ENCODE measurements at places on chromosomes 7 and 10.

GRCh38 chr7:130957137-130957513 lies 223.1 kb upstream of the KLF14 start:
- no peak for DNase-seq

GRCh38 chr7:150964593-150965111 lies 13.5 kb downstream of the KCNH2 start:
- DNase-seq = no peak

GRCh38 chr10:118850418-118851061 lies 95.8 kb upstream of the CACUL1 start:
- DNase-seq = no peak

- DNase-seq = no peak
Observed at GRCh38 chr7:36191292-36191920, 38.4 kb downstream of the EEPD1 start.

DNA sequence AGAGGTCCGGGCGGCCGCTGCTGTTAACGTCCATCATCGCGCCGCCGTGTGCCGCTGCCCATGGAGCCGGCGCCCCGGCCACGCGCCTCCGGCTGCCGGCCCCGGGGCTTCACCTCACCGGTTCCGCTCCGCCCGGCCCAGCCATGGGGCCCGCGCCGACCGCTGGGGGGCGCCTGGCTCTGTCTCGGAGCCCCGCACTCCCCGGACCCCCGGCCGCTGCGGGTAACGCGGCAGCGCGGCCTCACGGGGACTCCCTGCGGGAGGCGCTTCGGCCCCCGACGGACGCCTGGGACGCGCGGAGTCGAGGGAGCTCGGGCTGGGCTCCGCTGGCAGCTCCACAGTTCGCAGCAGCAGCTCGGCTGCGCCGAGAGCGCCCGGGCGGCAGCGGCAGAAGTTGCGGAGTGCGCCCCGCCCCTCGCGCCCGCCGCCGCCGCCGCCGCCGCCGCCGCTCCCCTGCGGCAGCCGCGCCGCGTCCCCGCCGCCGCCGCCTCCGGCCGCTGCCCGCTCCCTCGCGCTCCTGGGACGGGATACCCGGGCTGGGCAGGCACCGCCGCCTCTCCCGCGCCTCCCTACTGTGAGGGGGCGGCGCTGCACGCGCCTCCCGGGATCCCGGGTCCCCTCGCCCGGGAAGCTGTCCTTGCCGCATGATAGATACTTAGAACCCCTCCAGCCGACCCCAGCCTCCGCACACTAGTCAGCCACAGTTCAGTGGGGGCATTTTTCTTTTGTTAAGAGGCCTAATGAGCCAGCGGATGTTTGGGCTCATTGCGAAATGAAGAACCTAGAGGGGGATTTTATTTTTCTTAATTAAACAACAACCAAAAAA lies at the start of gene HTR7:
Gene HTR7, minus strand, starts transcription at position 405 of the 826 bp plus-strand sequence. Its CDS starts 368 bp downstream, at position 37.
- DNase-seq = peak; percentile 26

GRCh38 chr7:80726666-80727065 lies 88.2 kb downstream of the CD36 start:
- DNase-seq = no peak
